ENCODE measurements at places on chromosomes 4 and X. TPM values are rescaled to one million over a fixed set of nuclear protein-coding genes. Genes with fewer than 3 reads are reported as not detected.

GRCh38 chr4:151407466-151408379 is 1.3 kb upstream of the FHIP1A start:
- H3K4me3 ChIP-seq, result no peak overlapping the region
- no peak for DNase-seq
- H3K4me1 ChIP-seq, result peaks cover 21% of the 10 kb centered on the region
- peak overlapping the region; percentile 83 for H3K27ac ChIP-seq
- H3K27me3 ChIP-seq, result no peaks in the 10 kb centered on the region

EXOC1L gene
- not detected for total RNA-seq

NHSL2 gene
- 9.3 TPM for total RNA-seq

DNA sequence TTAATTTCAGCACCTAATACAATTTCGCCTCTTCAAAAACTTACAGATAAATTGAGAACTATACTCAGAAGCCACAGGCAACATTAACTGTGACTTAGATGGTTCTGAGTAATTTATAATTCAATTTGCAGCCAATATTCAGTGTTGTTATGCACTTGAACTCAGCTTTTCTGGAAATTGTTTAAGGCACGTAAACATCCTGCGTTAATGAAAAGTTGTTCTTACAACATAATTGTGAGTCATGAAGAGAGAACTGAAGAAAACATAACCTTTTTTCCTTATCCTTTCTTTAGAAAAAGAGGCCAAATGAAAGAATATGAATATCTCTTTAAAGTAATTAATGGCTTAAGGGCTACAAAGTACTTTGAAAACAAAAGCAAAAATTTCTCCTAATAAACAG is 16.6 kb upstream of the H2AZ1 start:
- no peaks in the 10 kb centered on the region for H3K36me3 ChIP-seq
- no peaks in the 10 kb centered on the region for H3K27me3 ChIP-seq
- DNase-seq, result no peak
- no peaks in the 10 kb centered on the region for H3K4me1 ChIP-seq

LRRC66 gene
- total RNA-seq, result 0.08 TPM

- H3K4me1 ChIP-seq, result no peaks in the 10 kb centered on the region
- H3K27me3 ChIP-seq, result no peaks in the 10 kb centered on the region
- no peak for DNase-seq
- H3K27ac ChIP-seq, result peak overlapping the region; percentile 73
- H3K4me3 ChIP-seq, result no peak overlapping the region
- no peaks in the 10 kb centered on the region for H3K36me3 ChIP-seq
Observed at GRCh38 chr4:145680902-145681301, 956 bp downstream of the C4orf51 start.

- H3K4me1 ChIP-seq, result no peaks in the 10 kb centered on the region
- DNase-seq, result no peak
- H3K27me3 ChIP-seq, result no peaks in the 10 kb centered on the region
- H3K36me3 ChIP-seq, result no peaks in the 10 kb centered on the region
- H3K27ac ChIP-seq, result peak overlapping the region; percentile 52
Observed at GRCh38 chr4:147842573-147842972, 110.7 kb downstream of the ARHGAP10 start.

KLHL13 gene
- total RNA-seq, result 6.1 TPM

SHISA3 gene
- total RNA-seq, result 15.5 TPM

DNA sequence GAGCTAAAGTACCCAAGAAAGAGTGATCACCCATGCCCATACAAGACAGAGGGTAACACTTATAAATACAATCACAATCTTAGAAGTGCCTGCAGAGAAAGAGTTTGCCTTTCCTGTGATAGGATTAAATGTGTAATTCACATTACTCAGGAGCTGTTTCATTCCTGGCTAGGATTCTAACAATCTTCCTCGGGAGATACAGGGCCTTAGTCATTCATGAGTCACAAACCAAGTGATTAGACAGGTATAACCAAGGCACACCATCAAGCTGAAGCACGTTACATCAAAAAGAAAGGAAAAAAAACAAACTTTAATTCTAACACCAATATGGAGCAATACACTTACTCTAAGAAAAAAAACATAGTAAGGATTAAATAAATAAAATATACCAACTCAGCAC is 14.9 kb downstream of the ABCG2 start:
- no peak overlapping the region for H3K27ac ChIP-seq
- no peak overlapping the region for H3K4me3 ChIP-seq
- DNase-seq, result no peak
- H3K36me3 ChIP-seq, result no peaks in the 10 kb centered on the region
- H3K27me3 ChIP-seq, result no peaks in the 10 kb centered on the region

DNA sequence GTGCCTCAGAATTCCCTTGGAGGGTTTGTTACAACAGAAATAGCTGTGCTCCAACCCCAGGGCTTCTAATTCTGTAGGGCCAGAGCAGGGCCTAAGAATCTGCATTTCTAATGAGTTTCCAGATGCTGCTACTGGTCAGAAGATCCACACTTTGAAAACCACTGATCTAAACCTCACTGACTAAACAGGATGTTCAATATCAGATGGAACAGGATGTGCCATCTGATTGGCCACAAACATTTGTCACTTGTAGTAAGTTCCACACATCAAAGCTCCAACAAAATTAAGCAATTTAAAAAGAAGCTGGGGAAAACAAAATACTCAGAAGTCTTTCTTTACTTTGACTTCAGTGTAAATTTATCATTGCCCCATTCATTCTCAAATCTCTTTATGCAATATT is 14.3 kb downstream of the CASK start:
- no peak overlapping the region for H3K27ac ChIP-seq
- H3K4me1 ChIP-seq, result no peaks in the 10 kb centered on the region
- no peaks in the 10 kb centered on the region for H3K27me3 ChIP-seq
- DNase-seq, result no peak
- no peaks in the 10 kb centered on the region for H3K36me3 ChIP-seq

NLGN3 gene
- 0.98 TPM for total RNA-seq

GRCh38 chr4:124861761-124862160 is 149.2 kb upstream of the ANKRD50 start:
- H3K4me1 ChIP-seq, result no peaks in the 10 kb centered on the region
- H3K4me3 ChIP-seq, result no peak overlapping the region

DNA sequence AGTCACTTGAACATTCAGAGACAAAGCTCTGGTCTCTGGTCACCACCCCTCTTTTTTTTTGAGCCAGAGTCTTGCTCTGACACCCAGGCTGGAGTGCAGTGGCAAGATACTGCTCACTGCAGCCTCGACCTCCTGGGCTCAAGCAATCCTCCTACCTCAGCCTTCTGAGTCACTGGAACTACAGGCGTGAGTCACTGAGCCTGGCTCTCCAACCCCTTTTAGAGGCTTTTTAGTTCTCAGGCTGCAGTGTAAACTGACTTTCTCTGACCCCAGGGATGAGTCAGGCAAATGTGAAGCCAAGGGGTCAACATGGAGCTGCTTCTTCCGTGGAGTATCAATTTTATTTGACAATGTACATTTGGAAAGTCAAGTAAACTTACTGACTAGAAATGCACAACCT is 229.2 kb downstream of the PTTG2 start:
- no peak overlapping the region for H3K27ac ChIP-seq
- H3K4me1 ChIP-seq, result peaks cover 17% of the 10 kb centered on the region
- no peak overlapping the region for H3K4me3 ChIP-seq
- H3K36me3 ChIP-seq, result no peaks in the 10 kb centered on the region

- H3K27ac ChIP-seq, result peak overlapping the region; percentile 100
- H3K36me3 ChIP-seq, result no peaks in the 10 kb centered on the region
- peaks cover 59% of the 10 kb centered on the region for H3K4me1 ChIP-seq
- H3K27me3 ChIP-seq, result no peaks in the 10 kb centered on the region
- peak; percentile 62 for DNase-seq
- peak overlapping the region; percentile 68 for H3K4me3 ChIP-seq
Observed at GRCh38 chr4:52657618-52658501, 1.2 kb downstream of the USP46 start.

- peak within 1 kb of the TSS; percentile 83 for H3K4me3 ChIP-seq
- DNase-seq, result peak; percentile 84
- no peaks in the 10 kb centered on the region for H3K36me3 ChIP-seq
- H3K27me3 ChIP-seq, result no peaks in the 10 kb centered on the region
- peak within 1 kb of the TSS; percentile 95 for H3K27ac ChIP-seq
Observed at GRCh38 chr4:109433205-109434006, at the start of gene SEC24B. Gene SEC24B (plus strand): TSS chr4:109433815. CDS start chr4:109433870, 55 bp downstream.

DNA sequence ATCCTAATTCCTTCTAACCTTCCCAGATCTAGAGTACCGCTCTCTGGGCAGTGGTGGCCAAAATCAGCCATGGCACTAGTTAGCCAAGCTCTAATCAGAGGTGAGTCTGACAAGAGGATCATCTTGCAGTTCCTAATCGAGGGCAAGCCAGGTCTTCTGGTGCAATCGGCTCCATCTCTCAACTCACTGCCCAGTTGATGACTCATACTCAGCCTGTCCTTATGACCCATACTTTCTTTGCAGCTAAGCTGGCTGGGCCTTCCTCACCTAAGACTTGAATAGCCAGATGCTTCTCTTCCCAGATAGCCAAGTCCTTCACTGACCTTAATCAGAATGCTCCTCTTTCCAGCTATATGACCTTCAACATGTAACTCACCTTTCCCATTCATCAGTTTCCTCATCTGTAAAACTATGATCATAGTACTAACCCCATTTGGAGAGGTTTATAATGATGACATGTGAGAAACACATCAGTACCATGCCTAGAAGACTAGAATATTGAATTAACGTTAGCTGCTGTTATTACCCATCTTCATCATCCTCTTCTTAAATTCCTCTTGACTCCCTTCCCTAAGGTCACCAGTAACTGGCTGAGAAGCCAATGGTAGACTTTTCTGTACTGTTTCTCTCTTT is 57.1 kb downstream of the RELL1 start:
- no peak overlapping the region for H3K27ac ChIP-seq
- H3K36me3 ChIP-seq, result peaks cover 13% of the 10 kb centered on the region
- no peak overlapping the region for H3K4me3 ChIP-seq
- DNase-seq, result no peak

- H3K27ac ChIP-seq, result no peak overlapping the region
- no peaks in the 10 kb centered on the region for H3K4me1 ChIP-seq
- H3K4me3 ChIP-seq, result no peak overlapping the region
- H3K36me3 ChIP-seq, result no peaks in the 10 kb centered on the region
Observed at GRCh38 chr4:62057031-62057430, 856.9 kb downstream of the ADGRL3 start.

ADGRL3 gene
- total RNA-seq, result 0.86 TPM

NLGN4X gene
- 6.1 TPM for total RNA-seq

DNA sequence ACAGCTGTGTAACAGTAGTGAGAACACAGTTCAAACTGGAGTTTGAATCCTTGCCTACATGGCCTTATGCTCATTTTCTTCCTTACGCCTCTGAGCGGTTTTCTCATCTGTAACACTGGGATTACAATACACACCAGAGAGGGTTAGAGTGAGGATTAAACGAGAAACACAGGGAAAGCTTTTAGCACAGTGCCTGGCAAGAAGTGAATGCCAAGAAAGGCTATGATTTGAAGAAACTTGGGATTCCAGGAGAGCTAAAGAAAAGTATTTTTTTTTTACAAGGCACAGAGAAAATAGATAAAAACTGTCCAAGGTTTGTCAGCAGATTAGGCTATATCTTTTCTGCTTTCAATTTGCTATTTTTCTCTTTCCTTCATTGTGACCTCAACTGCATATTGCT is 246.4 kb downstream of the FBXW7 start:
- H3K36me3 ChIP-seq, result no peaks in the 10 kb centered on the region
- no peak for DNase-seq
- H3K4me1 ChIP-seq, result no peaks in the 10 kb centered on the region
- no peak overlapping the region for H3K4me3 ChIP-seq

DNA sequence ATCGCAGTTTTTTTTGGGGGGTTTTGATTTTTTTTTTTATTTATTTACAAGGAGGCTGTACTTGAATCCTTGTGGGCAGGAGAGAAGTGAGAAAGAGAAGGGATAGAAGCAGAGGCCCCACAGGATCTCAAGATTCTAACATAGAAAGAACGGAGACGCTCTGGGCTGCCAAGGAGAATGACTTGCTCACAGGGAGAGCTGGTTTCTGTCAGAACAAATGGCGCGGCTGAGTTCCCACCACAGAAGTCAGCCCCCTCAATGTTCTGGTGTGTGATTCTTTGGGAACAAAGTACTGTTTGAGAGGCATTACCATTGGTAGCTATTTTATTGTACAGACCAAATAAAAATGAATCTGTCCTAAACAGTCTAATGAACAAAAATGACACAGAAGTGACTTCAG is 80.6 kb downstream of the ATXN3L start:
- H3K36me3 ChIP-seq, result no peaks in the 10 kb centered on the region
- no peaks in the 10 kb centered on the region for H3K4me1 ChIP-seq
- H3K4me3 ChIP-seq, result no peak overlapping the region
- H3K27ac ChIP-seq, result no peak overlapping the region
- no peaks in the 10 kb centered on the region for H3K27me3 ChIP-seq
- no peak for DNase-seq

DNA sequence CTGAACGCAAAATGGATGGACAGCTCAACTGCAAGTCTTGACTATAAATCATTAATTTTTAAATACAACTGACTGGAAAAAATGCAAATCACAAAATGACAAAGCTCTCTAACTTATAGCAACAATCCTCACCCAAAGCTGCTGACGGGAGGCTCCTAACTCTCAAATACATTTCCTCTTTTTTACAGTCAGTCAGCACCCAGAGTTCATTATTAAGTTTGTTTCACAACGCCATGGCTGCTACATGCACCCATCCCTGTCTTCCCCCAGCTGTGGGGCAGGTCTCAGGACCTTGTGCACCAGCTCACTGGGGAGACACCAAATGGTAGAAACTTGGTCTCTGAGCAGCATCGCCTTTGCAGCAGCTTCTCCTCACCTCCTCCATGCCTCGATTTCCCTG is 97.6 kb downstream of the SLC34A2 start:
- no peak overlapping the region for H3K4me3 ChIP-seq
- H3K36me3 ChIP-seq, result no peaks in the 10 kb centered on the region
- H3K4me1 ChIP-seq, result no peaks in the 10 kb centered on the region
- H3K27me3 ChIP-seq, result no peaks in the 10 kb centered on the region
- no peak for DNase-seq
- H3K27ac ChIP-seq, result no peak overlapping the region

SULT1B1 gene
- 0.67 TPM for total RNA-seq

- no peaks in the 10 kb centered on the region for H3K4me1 ChIP-seq
- no peaks in the 10 kb centered on the region for H3K27me3 ChIP-seq
- H3K36me3 ChIP-seq, result no peaks in the 10 kb centered on the region
- no peak overlapping the region for H3K27ac ChIP-seq
- DNase-seq, result no peak
Observed at GRCh38 chr4:181308476-181309312, 934.5 kb upstream of the TENM3 start.

GRCh38 chr4:32748061-32748460 is 2027.9 kb downstream of the PCDH7 start:
- H3K27me3 ChIP-seq, result no peaks in the 10 kb centered on the region
- H3K4me1 ChIP-seq, result no peaks in the 10 kb centered on the region
- H3K4me3 ChIP-seq, result no peak overlapping the region
- no peaks in the 10 kb centered on the region for H3K36me3 ChIP-seq
- DNase-seq, result no peak
- no peak overlapping the region for H3K27ac ChIP-seq

Data from right atrium auricular region (tissue), 2 donors.